ENCODE measurements at places on chromosomes 4 and X.

DNA sequence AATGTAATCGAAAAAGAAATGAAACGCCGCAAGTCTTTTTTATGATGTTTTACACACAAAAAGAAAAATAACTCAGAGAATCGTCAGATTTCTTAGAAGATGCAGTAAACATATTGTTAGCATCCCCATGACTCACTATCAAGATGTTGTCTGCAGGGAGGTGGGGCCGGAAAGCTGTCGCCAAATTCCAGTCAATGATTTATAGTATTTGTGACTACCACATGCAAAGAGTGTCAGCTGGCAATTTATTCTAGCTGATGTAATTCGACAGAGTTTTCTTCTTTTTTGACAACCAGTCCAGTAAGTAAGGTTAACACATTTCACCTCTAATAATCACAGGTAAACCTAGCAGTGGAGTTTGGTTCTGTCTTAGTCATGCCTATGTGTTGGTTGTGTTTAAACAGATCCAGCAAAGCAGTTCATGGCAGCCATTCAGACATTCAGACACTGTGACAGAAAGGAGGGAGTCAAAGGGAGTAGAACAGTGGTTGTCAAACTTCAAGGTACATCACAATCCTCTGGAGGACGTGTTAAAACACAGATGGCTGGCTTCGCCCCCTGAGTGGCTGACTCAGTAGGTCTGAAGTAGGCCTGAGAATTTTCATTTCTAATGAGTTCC, 19.8 kb upstream of the PPP1R2C start:
- DNase-seq: no peak

DNA sequence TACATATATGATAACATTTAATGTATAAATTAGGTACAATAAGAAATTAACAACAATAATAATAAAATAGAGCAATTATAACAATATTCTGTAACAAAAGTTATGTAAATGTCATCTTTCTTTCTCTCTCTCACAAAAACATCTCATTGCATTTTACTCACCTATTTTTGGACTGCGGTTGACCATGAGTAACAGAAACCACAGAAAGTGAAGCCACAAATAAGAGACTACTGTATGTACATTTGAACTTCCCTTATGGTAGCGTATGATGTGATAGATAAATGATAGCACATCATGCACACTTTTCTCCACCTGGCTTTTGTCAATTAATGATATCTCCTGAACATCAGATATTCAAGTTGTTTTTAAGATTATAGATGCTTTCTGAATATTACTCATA, 80.5 kb downstream of the HNRNPD start:
- DNase-seq: no peak

DNA sequence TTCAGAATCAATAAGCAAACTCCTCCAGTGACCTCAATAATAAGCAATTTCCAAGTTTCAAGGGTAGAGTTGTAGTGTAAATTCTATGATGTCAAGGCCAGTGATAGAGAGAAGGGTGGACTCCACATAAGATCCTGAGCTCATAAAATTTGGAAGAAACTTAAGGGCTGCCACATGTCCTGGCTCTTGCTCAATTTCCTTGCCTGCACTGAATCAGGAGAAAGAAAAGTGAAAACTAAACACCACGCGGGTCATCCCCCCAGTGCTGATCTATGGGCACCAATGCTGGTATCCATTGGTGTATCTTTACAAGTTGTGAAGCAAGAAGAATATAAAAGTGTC, 392.0 kb upstream of the INTU start:
- no peak for DNase-seq

GRCh38 chr4:145681956-145682355, 2.0 kb downstream of the C4orf51 start:
- DNase-seq: no peak

DNA sequence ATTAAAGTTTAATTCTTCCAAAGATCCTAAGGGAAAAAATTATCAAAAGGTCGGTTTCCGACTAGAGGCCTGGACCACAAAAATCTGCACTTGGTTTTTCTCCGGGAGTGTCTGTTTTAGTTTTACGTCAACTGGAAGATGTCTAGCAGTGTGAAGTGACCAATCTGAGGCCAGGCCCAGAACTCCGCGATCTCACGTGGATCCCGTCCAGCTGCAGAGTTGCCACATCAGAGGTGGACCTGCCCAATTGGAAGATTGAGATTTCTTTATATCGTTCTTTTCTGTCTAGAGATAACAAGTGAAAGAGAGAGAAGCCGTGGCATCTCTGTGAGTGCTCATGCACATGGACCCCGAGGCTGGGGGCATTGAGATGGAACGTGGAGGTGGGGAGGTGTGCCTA, 115.8 kb downstream of the AFF1 start:
- no peak for DNase-seq

GRCh38 chr4:4672402-4672801, 130.6 kb upstream of the STX18 start:
- no peak for DNase-seq

GRCh38 chrX:68203646-68204045, 229.6 kb downstream of the OPHN1 start:
- no peak for DNase-seq

- DNase-seq: no peak
These were observed 507.8 kb upstream of the INTU start for GRCh38 chr4:127124919-127125318.

DNA sequence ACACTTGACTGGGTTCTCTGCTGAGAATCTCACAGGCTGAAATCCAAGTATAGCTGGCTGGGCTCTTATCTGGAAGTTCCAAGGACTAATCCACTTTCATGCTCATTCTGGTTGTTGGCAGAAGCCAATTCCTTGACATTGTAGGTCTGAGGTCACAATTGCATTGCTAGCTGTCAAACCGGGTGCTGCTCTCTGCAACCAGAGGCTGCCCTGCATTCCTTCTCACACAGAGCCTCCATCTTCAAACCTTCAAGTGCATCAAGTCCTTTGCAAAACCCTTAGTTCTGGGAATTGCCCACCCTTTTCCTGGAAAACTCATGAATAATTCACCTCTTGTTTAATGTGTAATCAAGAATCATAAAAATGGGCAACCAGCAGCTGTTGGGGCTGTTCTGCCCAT, 404.2 kb downstream of the KCNIP4 start:
- no peak for DNase-seq

DNA sequence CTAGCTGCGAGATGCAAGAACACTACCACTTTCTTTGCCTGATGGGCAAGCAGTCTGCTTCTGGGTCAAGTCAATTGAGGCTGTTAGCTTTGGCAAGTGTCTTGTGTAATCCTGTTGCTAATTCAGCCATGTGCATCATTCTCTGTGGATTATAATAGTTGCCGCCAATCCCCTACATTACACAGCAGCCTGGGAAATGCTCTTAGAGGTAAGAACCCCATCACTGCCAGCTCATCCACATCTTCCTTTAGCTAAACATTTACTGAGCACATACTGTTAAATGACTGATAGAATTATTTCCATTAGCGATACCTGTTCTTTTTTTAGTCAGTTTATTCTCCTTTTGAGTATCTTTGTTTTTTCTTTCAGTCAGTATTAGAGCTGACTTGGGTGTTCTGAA, 116.2 kb downstream of the CBR4 start:
- no peak for DNase-seq

DNA sequence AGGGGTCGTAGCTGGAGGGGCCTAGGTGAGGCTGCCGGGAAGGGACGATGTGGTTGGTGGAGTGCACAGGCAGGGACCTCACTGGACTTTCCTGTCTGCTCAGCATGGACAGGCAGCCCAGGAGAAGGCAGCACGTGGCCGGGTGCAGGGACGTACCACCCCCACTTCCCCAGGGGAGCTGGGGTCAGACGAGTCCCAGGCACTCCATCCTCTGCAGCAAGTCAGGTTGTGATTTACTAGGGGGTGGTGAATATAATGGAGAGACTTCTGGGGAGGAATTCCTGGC, 1.5 kb upstream of the CTBP1 start:
- no peak for DNase-seq

DNA sequence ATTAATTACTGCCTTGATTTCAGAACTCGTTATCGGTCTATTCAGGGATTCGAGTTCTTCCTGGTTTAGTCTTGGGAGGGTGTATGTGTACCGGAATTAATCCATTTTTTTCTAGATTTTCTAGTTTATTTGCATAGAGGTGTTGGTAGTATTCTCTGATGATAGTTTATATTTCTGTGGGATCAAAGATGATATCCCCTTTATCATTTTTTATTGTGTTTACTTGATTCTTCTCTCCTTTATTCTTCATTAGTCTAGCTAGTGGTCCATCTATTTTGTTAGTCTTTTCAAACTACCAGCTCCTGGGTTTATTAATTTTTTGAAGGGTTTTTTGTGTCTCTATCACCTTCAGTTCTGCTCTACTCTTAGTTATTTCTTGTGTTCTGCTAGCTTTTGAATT, 32.1 kb downstream of the CDX4 start:
- no peak for DNase-seq

DNA sequence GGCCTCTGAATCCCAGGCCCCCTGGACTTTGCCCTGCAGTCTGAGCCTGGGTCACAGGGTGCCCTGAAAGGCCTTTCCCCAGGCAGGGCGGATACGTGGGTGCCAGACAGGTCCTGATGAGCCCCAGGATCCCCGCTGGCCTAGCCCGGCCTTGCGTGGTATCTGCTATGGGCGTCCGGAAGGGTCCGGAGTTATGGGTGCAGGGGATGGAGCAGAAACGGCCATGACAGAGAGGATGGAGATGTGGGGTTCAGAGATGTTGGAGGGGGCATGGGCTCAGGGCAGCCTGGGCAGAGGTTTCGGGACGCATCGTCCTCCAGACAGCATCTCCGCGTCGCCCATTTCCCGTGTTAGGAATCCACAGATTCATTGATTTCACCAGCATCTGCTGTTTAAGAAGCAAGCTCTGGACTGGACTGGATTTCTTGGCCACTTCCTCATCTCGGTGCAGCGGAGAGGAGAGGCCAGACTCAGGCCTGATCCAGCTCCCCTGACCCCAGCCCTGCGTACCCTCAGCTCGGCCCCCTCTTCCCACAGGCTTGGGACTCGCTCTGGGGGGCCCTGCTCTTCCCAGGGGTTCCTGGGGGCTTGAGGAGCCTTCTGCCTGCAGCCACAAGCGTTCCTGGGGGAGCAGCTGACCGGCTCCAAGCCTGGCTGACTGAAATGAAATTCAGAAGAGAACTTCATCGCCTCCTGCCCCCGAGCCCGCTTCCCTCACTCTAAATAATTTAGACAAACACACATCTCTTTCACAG, 86.9 kb upstream of the ADRA2C start:
- DNase-seq: no peak

GRCh38 chrX:75114638-75115037, 41.4 kb downstream of the ABCB7 start:
- DNase-seq: no peak

- no peak for DNase-seq
These were observed 235.1 kb downstream of the USP46 start for GRCh38 chr4:52423967-52424366.

DNA sequence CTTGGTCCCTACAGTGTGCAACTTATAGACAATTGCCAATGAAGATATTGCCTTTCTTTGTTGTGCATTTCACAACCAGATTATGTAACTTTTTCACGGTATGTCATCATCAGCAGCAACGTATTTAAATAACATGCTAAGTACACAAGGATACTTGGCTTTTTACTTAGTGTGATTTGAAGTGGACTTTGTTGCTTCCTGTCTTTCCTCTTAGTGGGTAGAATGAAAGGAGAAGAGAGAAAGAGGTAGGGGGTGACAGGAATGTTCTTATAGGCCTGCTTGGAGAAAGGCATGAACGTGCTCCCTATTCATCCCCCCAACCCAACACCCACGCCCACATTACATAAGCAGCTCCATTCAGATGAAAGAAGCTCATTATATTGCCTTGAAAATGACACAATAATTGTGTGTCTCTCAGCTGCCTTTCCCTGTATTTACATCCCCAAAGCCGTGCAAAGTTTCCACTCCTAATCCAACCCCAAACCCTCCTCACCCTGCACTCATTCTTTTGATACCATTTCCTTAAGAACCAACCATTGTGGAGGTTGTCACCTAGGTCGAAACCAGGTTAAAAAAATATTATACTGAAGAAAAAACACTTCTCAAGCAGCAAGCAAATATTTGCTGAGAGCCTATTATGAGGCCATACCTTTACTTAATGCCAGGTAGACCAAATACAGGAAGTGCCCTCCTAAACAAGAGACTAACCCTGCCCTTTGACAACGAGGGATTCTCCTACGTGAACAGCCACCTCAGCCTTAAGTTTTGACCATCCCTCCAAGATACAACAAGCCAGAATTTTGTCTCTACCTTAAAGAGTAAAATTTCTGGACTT, 25.2 kb upstream of the GK start:
- DNase-seq: no peak

GRCh38 chr4:80182237-80182866, 15.0 kb upstream of the PRDM8 start:
- DNase-seq: no peak

DNA sequence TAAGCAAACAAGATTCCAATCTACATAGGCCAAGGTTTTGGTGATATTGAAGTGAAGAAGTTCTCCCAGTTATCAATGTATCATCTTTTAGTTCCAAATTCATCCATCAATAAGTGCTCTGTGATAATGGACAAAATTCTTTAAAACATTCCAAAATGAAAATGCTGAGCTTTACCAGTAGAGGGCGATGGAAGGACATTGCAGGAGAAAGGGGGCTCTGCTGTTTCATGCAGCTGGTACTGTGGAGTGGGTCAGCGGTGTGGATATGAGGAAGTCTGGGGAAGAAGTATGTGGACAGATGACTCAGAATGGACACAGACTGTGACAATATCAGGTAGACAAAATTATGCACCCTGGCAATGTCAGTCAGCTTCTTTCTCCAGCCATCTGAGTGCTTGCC, 46.6 kb upstream of the HS6ST2 start:
- DNase-seq: no peak

- no peak for DNase-seq
These were observed 15.0 kb upstream of the MTNR1A start for GRCh38 chr4:186570193-186570996.

- no peak for DNase-seq
These were observed 61.4 kb downstream of the TNIP2 start for GRCh38 chr4:2694691-2695090.

- DNase-seq: no peak
These were observed 325.3 kb upstream of the FTHL17 start for GRCh38 chrX:31397119-31397518.

All from memory B cell (primary cell).